ENCODE measurements at places on chromosomes 16 and 17.
A peak's percentile ranks its signal among the peaks of the same experiment; 100 is the strongest.

GRCh38 chr16:86375364-86375763 lies 135.0 kb upstream of the FOXF1 start:
- DNase-seq: no peak

DNA sequence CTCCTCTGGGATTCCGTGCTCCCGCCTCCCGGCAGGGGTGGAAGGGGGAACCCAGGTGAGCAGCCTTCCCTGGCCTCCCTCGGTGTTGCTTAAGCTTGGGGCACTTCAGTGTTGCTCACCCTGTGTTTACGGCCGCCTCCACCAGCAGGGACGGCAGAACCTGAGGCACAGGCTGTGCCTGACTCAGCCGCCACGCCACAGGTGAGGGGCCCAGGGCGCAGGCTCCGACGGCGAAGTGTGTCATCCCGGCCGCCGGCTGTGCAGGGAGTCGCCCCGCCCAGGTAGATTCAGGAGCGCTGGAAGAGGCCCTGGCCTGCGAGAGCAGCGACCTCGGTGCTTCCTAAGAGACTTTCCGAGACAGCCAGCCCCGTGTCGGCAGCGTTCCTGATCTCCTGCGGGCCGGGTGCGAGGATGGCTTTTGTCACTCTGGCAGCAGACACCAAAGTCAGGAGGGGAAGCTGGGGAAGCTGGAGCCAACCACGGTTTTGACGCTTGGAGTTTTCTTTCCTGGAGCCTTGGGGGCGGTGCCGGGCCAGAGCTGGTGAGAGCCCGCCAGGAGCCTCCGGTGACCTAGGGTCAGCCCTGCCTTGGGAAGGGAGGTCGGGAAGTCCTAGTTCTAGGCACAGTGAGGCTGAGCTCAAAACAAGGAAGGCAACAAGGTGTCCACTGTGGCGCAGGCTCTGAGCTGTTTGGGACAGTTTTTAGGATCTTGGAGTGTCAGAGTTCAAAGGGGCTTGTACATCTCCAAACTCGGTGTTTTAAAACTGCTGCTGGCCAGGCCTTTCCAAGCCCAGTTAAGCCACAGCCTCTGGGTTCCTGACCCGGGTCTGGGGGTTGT lies 2.1 kb downstream of the GSE1 start:
- DNase-seq: no peak

GRCh38 chr16:19691161-19691711 lies 26.8 kb downstream of the KNOP1 start:
- DNase-seq: no peak

- peak; percentile 63 for DNase-seq
These were observed 15.6 kb downstream of the MOSMO start for GRCh38 chr16:22023505-22023904.

All from GM13976 (cell line).